ENCODE measurements at places on chromosomes 7 and 10. TPM values are rescaled to one million over a fixed set of nuclear protein-coding genes. Genes with fewer than 3 reads are reported as not detected.

DNA sequence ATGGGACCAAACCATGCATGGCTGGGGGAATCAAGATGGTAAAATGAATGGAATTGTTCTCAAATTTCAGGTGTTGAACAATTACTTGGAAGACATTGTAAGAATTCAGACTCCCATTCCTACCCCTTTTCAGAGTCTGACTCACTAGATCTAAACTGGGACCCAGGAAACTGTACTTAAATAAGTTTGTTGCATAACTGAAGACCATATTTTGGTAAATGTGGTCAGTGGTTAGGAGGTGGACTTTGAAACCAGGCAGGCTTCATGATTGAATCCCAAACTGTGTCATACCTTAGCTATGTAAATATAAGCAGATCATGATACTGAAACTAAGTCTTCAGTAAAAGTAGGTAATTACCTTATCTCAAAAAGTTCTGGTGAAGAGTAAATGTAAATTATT, 41.7 kb downstream of the ZWINT start:
- DNase-seq, result no peak

- DNase-seq, result no peak
These were observed 62.6 kb downstream of the ADCY1 start for GRCh38 chr7:45636733-45637132.

GRCh38 chr10:112658900-112659638, 212.1 kb downstream of the VTI1A start:
- DNase-seq, result no peak

DNA sequence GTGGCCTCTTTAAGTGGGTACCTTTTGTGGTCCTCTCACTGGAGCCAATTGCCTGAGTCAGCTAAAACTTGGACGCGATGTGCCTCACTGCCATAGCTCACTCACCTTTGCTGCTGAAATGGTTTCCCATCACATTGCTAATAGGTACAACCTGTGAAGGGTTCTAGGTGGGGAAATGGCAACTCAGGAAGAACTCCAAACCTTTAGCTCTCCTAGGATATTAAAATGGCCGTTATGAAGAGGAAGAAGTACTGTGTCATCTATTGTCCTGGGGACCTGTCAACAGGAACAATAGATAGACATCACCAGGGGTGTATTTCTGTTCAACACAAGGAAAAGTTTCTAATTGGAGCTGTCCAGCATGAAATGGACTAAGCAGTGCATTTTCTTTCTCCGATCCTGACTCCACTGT, 1.2 kb upstream of the ZNF655 start:
- no peak for DNase-seq

DNA sequence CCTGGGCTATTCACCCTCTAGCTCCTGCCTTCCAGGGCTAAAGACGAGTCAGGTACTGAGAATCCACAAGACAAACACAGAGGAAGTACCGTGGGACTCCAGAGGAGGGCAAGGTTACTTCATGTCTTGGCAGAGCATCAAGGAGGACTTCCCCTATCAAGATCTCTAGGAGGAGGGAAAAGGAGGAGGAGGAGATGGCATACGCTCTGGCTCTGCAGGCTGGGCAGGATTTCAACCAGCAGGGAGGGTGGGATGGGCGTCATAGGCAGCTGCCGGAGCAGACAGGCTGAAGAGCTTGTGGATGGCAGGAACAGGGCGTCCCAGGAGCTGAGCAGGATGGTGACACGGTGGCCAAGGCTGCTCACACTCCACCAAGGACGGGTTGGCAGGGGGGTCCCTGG, 21.3 kb downstream of the MDH2 start:
- DNase-seq, result no peak

DNA sequence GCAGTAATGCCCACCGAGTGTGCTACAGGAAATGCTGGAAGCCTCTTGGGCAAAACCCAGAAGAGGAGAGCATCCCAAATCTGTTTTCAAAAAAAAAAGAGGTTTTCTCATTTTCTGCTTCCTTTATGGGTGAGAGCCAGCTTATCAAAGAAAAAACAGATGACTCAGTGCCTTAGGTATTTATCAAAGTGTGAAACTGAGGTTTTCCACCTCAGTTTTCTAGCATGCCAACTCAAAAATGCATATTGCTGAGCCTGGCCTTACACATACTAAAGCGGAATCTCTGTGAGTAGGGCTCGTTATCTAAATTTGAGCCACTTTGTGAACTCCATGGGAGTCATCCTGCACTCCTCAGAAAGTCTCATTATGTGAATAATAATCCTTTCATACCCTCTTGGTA, 705.1 kb downstream of the SUGCT start:
- no peak for DNase-seq

GRCh38 chr10:3395041-3395440, 222.5 kb upstream of the PITRM1 start:
- DNase-seq, result no peak

DNA sequence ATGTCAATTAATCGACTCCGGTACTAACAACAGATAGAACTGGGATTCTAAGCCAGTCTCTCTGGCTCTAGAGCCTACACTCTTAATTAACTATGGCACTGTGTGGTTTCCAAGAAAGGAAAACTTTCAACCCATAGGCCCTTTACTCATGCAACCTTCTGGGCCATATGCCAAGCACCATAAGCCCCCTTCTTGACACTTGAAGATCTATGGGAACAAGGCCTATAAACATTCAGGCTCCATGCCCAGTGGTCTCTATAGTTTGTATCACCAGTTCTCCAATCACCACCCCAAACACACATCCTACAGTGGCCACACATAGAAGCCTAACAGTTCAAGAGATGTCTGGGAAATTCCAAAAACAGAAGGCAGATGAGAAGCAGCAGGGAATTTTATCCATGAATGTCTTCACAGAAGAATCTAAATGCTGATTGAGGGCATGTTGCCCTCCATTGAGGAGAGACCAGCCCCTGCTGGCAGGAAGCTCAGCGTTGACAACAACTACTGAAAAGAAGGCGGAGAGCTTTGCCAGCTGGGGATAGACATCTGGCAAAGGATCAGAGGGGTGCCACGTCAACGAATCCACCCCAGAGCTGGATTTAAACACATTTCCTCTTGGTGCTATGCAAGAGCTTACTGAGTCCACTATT, 64.4 kb downstream of the GRM3 start:
- DNase-seq, result no peak

Gene ELMO1
- total RNA-seq, result 48.9 TPM

Gene ZC3HAV1L
- 13.6 TPM for total RNA-seq

All from mesenteric fat pad (tissue), 1 donor.